PC-9 (cell line): ENCODE measurements at places on chromosomes 5 and 9.

- peak; percentile 94 for DNase-seq
Observed at GRCh38 chr5:139482050-139482889, at the start of gene STING1. Gene STING1, minus strand, starts transcription at chr5:139482758. Its CDS starts 1,054 bp downstream, at chr5:139481704.

- no peak for DNase-seq
Observed at GRCh38 chr9:93096811-93097382, 880 bp downstream of the CARD19 start.

GRCh38 chr9:106883030-106883429 lies 20.1 kb downstream of the ZNF462 start:
- DNase-seq, result no peak

DNA sequence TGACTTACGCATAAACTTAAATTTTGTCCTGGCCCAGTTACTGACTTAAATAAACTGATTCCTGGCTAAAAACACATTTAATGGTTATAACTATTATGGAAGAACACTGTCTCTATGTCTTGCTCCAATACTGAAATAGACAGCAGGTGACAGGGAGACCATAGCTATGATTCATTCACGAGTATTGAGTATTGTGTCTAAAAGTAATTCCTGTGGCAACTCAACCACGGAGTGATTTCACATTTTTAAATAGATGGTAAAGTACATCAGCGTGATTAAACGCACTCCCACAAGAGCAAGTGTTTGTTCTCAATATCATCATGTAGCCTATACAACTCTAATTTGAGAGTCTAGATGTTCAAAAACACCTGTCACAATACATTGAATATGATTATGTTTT lies 35.9 kb upstream of the PCSK1 start:
- no peak for DNase-seq

- DNase-seq, result no peak
Observed at GRCh38 chr9:122128007-122128968, 31.3 kb downstream of the NDUFA8 start.

- no peak for DNase-seq
Observed at GRCh38 chr9:130990306-130990977, 18.5 kb upstream of the LAMC3 start.

DNA sequence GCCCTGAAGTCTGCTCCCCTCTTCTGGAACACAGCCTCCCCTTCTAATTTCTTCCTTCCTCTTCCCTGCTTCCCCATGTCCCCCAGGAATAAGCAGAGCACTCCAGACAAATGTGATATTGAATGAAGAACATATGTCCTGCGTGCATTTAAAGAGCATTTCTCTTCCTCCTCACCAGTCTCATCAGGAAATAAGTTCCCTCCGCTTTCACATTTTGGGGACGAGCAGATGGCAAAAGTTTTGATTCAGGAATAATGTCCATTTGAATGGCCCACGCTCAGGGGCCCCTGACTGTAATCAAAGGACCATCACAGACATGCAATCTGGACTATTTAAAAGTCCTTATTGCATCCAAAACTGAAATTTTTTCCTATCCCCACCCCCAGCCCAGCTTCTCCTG lies 316.1 kb downstream of the CDK5RAP2 start:
- DNase-seq, result no peak

- DNase-seq, result no peak
Observed at GRCh38 chr9:31612336-31613030, 772.0 kb upstream of the ACO1 start.

GRCh38 chr9:121206516-121207370 lies 5.1 kb upstream of the RAB14 start:
- no peak for DNase-seq

DNA sequence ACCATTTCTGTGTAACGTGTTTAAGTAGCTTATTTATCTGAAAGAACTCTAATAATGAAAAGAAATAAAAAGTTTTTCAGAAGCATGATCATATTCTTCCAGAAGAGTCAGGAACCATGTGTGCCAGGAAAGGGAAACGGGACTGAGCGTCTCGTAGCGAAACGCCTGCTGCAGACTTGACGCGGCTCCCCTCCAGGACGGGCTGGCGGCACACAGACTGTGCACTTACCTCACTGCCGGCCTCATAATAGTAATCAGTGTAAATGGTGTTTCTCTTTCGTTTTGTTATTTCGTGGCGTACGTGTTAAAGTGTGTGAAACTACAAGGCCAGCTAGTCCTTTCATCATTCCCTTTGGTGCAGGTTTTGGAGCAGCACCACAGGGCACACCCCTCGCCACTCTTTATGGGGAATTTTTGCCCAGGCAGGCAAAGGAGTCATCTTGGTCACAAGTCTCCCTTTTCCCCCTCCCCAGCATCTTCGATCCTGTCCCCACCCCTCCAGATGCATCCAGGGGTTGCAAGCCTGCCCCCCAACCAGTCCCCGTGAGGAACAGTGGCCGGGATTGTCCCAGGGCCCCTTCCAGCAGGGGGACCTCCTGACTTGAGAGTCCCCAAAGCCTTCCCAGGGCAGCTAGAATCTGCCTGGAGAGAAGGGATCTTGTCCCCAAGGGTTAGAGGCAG lies 233.1 kb downstream of the FANCC start:
- no peak for DNase-seq

- no peak for DNase-seq
Observed at GRCh38 chr9:1619915-1620710, 395.0 kb upstream of the SMARCA2 start.

GRCh38 chr9:34992376-34992951 lies 2.9 kb downstream of the DNAJB5 start:
- no peak for DNase-seq

DNA sequence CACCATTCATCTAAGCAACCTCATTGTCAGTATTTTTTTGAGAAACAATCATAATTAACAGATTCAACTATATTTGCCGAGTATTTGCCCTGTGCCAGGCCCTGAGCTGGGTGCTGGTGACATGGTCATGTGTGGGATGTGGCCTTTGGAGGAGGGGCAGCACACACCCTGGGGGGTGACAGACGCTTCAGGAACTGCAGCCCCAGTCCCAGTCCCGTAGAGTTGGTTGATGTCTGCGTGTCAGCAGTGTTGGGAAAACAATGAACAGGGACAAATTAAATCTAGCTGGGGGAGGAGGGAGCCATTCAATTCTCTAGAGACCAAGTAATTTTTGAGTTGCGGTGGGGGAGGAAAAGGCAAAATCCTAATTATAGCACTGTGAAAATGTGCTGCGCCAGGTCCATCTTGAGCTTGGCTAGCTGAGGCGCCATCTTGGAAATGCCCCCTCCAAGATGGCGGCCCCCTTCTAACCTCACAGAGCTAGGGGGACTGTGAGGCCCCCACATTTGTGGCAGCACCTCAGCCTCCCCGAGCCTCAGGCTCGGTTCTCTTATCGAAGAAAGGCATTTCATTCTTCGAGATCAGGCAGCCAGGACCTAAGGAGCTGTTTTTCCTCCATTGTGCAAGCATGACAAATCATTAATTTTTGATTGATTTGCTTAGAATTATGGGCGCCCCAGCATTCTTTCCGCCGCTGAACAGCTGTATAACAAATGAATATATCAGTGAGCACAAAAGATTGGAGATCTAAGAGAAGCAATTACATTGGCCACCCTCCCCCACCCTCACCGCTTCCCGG lies 87.8 kb downstream of the ZNF618 start:
- no peak for DNase-seq

GRCh38 chr5:69468631-69469030 lies 24.0 kb upstream of the OCLN start:
- DNase-seq, result no peak

- DNase-seq, result no peak
Observed at GRCh38 chr9:97625620-97626019, 7.5 kb downstream of the TSTD2 start.

GRCh38 chr5:11758321-11758720 lies 145.9 kb downstream of the CTNND2 start:
- no peak for DNase-seq

- DNase-seq, result no peak
Observed at GRCh38 chr5:74432216-74432615, 208.3 kb downstream of the ENC1 start.

GRCh38 chr5:104082754-104083153 lies 520.2 kb upstream of the NUDT12 start:
- DNase-seq, result no peak

DNA sequence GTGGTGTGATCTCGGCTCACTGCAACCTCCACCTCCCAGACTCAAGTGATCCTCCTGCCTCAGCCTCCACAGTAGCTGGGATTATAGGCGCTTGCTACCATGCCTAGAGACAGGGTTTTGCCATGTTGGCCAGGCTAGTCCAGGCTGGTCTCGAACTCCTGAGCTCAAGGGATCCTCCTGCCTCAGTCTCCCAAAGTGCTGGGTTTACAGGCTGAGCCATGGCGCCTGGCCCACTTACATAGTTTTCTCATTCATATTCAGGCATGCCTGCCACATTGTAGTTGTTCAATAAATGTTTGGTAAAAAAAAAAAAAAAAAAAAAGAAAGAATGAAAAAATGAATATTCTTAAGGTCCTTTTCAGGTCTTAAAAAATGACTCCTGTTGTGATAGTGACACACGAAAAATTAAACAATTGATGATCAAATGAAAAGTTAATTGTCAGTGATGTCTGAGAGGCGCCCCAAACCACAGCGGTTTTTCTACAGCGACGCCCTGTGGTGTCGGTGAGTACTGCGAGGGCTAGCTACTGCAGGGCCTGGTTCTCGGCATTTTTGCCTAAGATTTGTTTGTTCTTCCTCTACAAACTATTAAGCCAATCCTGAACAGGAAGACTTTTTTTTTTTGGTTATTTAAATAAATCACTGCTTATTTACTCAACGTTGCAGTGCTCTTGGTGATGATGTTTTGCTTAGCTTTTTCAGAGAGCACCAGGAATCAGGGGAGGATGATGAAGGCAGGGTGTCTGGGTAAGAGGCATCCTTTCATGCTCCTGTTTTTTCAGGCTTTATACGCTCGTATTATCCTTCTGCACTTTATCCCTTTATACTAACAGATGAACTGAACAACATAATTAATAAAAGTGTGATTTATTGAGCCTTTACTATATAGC lies 67.0 kb upstream of the DPYSL3 start:
- DNase-seq, result peak; percentile 33

- DNase-seq, result no peak
Observed at GRCh38 chr5:76548525-76549229, 74.5 kb downstream of the F2RL2 start.

DNA sequence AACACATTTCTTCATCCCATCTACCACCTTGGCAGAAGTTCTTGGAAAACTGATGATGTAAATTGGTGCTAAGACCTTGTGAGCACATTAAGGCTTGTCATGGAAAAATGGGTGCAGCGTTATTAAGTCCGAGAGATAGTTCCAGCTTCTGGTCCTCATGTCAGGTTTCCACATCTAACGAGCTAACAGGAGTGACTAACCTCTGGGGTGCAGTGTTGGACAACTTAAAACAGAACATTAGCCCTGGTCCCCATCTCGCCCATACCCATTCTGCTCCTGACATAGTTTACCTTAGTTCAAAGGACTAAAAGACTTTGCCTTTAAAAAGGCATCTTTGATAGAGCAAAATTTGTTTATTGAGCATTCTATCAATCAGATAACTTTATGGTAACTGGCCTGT lies 128.0 kb downstream of the SLC1A3 start:
- no peak for DNase-seq

DNA sequence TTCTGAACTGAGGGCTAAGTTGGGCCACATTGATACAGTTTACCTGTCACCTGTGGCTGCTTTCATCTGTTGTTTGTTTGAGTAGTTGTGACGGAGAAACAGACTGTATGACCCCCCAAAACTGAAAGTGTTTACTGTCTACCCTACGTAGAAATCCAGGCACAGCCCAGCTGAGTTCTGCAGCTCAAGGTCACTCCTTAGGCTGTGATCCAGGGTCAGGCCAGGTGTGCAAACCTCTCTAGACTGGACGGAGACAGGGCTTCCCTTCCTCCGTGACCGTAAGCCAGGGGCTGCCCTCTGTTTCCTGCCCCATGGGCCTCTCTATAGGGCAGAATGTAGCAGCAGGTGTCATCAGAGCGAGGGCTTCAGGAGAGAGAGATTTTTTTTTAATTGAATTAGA lies 207.9 kb upstream of the OTULINL start:
- DNase-seq, result no peak

- DNase-seq, result no peak
Observed at GRCh38 chr5:76111477-76112174, 28.4 kb downstream of the SV2C start.

DNA sequence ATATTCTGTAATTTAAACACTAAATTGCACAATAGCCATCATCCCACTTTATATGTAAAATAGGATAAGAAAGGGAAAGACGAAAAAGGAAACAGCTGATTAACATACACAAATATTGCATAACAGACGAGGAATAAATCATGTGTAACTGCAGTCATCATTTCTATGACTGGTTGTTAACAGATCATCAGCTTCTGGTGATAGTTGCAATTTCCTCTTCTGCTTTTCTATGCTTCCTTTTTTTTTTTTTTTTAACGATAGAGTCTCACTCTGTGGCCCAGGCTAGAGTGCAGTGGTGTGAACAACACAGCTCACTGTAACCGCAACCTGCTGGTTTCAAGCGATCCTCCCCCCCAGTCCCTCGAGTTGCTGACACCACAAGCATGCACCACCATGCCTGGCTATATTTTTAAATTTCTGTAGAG lies 22.5 kb upstream of the JAKMIP2 start:
- no peak for DNase-seq

GRCh38 chr9:101787891-101788290 lies 49.4 kb upstream of the GRIN3A start:
- no peak for DNase-seq

GRCh38 chr5:73805449-73805848 lies 179.5 kb downstream of the ARHGEF28 start:
- no peak for DNase-seq

DNA sequence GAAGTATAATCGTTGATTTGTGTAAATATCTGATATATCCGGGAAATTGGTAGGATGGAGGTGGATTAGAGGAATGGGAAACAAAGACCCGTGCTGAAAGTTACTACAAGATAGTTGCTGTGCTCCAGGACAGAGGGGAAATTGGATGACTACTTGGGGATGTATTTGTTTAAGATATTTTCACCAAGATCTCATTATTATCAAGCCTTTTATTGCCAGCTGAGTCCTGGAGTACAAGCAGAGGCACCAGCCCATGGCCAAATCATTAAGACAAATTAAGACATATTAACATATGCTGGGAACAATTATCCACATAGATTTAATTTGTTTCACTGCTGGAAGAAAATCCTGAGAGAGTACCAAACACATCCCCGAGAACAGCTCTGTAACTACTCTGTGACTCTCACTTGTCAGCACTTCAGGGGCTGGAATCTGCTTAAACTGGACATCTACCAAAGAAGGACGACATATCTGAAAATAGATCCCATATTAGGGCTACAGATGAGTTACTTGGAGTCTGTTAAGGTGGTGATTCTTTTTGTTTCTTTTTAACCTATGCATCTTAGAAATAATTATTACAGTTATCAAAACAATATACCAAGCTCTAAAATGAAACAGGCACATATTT lies 68.2 kb downstream of the SLC1A1 start:
- DNase-seq, result no peak
